ENCODE measurements at places on chromosomes 2 and 18. TPM values are rescaled to one million over a fixed set of nuclear protein-coding genes. Genes with fewer than 3 reads are reported as not detected.

GRCh38 chr18:48477348-48477747 lies 61.5 kb upstream of the CTIF start:
- no peaks in the 10 kb centered on the region for H3K27me3 ChIP-seq
- H3K36me3 ChIP-seq = no peaks in the 10 kb centered on the region
- H3K4me3 ChIP-seq = no peak overlapping the region
- H3K4me1 ChIP-seq = no peaks in the 10 kb centered on the region
- H3K27ac ChIP-seq = no peak overlapping the region
- no peak for DNase-seq

DNA sequence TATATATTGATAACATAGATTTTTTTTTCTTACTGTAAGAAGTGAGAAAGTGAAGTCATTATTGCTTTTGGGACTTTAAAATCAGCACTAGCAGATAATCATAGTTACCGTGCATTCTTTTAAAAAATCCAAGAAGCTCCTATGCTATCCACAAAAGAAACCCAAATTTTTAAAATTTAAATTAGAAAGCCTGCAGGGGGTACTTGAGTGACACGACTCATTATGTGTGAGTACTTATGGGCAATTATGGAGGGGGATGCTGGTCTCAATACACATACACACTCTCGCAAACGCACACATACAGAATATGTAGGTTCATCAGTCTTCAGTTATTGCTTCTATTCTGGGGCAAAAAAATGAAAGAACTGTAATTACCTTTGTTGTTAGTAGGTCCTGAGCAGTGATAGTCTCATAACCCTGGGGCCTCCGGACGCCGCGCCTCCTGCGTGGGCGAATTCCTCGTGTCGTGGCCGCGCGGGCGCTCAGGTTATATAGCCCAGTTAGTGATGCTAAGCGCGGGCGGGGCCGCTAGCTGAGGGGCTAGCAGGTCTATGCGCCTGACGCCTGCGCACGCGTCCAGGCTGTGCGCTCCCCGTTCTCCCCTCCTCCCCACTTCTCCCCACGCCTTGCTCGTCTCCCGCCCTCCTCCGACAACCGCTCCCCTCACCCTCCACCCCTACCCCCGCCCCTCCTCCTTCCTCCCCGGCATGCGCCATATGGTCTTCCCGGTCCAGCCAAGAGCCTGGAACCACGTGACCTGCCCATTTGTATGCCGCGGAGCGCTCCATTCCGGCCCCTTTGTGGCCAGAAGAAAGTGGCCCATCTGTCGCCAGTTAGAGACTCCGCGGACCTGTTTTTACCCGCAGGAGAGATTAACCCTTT lies at the start of gene NEUROD1:
Gene NEUROD1 (minus strand): TSS at position 463 of the 882 bp plus-strand sequence. CDS start 1,657 bp downstream, outside the sequence.
- peaks cover 36% of the 10 kb centered on the region for H3K4me1 ChIP-seq
- peaks cover 36% of the 10 kb centered on the region for H3K27me3 ChIP-seq
- H3K4me3 ChIP-seq = peak within 1 kb of the TSS; percentile 83
- peak within 1 kb of the TSS; percentile 34 for H3K27ac ChIP-seq

DNA sequence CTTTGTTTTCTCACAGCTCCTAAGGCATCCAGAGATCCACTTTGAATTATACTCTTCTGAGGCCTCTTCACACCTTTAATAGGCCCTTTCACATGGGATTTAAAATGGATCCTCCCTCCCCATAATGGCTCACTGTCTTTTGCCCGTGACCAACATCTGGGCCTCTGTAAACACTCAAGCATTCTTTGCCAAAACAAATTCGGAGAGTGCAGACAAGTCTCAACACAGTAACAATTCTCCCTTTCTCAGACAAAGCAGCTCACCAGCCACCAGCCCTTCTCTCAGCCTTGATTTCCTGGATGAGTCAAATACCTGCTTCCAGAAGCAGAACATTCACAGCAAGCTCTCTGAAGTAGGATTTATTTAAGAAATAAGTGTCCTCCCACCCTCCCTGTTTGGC lies 14.0 kb upstream of the IMP4 start:
- peaks cover 6% of the 10 kb centered on the region for H3K27me3 ChIP-seq
- H3K36me3 ChIP-seq = no peaks in the 10 kb centered on the region

CXCR4 gene
- 255 TPM for total RNA-seq

SLC20A1 gene
- 255 TPM for total RNA-seq

TANK gene
- total RNA-seq = 40.8 TPM

ANKRD30BL gene
- not detected for total RNA-seq

G6PC2 gene
- total RNA-seq = not detected
